EL (cell line): ENCODE measurements at places on chromosomes 6 and 20.
A peak's percentile ranks its signal among the peaks of the same experiment; 100 is the strongest.

DNA sequence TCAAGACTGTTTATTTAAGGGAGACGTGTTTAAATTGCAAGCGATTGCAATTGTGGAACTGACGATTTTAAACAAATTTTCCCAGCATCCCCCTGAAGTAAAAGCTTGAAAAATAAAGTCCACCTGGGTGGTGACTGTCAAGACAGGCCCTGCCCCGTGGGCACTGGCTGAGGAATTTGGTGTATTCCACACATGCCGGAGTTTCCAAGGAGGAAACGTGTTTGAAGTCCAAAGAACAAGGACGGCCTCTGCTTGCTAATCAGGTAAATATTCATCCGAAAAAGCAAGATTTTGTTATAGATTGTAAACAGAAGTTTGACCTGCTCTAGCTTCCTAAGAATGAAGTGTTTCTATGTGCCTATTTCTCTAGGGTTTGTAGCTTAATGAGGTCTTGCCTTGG, 505.1 kb downstream of the QKI start:
- DNase-seq = no peak

DNA sequence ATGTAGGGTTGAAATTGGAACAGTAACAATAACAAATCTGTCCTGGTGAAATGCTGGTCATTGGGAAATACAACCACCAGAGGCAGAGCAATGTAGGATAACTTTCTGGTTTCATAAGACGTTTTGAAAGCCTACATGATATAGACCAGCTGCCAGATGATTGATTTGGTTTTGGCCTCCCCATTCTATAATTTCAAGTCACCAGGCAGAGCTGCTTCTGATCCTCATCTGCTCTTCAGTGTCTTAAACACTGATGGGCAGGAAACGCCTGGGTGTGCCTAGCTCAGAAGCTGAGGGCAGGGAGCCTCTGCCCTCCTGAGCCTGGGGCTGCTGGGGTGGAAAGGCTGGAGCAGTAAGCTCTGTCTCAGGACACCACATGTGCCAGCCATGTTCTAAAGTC, 24.5 kb downstream of the DHX35 start:
- no peak for DNase-seq

GRCh38 chr20:61117725-61118124, 134.3 kb upstream of the CDH4 start:
- peak; percentile 73 for DNase-seq

DNA sequence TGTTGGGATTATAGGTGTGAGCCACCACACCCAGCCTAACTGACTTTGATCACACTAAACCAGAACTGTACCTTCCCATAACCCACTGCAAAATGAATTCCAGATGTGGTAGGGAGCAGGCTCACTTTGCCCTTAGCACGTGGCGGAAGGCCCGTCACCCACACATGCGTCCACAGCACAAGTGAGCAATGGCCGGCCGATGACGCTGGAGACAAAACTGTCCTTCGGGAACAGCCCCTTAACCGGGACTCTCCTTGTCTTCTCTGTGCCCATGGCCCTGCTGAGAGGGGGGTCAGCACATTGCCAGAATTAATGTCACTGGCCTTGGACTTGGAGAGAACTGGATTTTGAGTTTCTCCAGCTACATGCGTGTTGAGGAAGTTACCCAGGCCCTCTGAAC, 107.2 kb downstream of the TOX2 start:
- DNase-seq = no peak

GRCh38 chr6:39530201-39530759, 194.9 kb downstream of the KIF6 start:
- peak; percentile 14 for DNase-seq

DNA sequence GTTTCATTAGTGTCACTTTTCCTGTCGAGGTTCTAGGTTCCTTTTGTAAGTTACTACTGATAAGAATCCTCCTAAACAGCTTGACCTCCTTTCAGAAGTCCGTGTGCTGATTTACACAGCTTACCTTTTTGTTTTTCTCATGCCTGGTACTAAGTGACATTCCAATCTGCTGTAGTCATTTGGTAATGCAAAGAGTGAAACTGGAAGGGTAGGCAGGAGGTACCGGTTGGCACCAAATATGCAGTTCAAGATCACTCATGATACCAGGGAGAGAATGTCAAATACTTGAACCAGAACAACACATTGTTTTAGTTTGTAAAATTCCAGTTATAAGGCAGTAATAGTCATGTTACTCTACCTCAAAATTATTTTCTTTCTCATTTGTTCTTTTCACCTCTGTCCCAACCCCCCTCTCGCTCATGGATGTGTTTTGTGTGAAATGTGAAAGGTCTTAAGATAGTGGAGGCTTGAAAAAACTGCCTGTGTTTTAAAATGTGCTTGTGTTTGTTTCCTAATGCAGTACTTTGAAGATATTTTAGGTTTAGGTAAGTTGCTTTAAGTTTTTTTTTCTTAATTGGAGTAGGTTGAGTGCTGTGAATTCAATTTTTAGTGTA, 23.2 kb downstream of the AFDN start:
- DNase-seq = peak; percentile 56

- no peak for DNase-seq
Observed at GRCh38 chr6:51339728-51340127, 521.1 kb downstream of the TFAP2B start.

- peak; percentile 65 for DNase-seq
Observed at GRCh38 chr6:132715204-132715603, 1.3 kb upstream of the VNN1 start.

DNA sequence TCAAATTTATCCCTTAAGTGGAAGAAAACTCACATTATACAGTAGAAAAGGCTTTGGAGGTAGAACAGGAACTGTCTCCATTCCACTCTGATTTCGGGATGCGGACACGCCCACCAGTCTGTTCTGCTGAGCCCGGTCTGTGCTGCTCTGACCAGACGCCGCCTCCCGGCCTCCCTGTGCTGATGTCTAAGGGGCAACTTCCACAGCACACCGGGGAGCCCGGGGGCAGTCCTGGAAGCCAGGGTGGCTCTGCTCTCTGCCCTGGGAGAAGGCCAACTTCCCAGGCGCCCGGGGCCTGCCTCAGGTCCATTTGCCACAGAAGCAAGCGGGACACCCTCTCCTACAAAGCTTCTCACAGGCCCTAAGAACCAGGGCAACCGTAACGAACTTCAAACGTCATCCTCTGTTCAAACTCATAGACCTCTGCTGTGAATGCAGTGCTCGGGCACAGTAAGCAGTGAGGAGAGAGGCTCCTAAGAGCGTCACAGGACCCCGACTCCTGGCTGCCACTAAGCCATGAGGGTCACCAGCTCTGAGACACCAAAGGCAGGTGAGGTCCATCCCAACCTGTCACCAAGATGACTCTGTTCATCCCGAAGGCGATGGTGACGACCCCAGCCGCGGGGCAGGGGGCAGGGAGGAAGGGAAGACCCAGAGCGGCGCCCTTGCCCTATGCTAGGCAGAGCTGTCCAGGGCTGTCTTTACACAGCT, 5.6 kb downstream of the TAF4 start:
- DNase-seq = no peak

DNA sequence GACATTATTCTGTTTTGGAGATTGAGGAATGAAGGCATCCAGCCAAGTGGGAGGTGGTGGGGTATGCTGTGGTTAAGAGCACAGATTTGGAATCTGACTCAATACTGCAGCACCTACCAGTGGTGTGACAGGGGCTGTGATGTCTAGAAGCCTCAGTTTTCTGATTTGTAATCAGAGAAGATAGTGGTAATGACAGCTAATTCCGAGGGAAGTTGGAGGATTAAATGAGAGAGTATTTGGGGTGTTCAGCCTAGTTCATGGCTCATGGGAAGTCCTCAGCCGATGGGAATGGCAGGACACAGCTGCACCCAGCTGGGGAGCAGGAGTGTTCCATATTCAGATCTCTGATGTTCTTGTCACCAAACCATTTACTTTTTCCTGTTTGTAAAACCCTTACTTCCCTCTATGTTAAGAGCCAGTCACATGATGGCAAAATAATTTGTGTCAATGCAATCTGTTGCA, 9.3 kb downstream of the SLC9A8 start:
- DNase-seq = peak; percentile 68

DNA sequence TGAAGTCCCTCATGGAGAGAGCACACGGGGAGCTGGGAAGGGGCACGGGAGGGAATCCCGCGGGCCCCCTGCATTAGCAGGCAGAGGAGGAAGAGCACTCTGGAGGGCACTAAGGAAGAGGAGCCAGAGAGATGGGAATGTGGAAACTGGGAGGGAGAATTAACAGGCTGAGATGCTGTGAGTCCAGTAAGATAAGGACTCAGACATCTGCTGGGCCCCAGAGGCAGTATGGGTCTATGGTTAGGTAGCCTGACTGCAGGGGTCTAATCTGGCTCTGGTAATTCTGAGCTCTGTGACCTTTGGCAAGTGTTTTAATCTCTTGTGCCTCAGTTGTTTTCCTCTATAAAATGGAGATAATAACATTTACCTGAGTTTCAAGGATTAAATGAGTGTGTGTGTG, 15.7 kb upstream of the SRSF3 start:
- no peak for DNase-seq

- DNase-seq = no peak
Observed at GRCh38 chr6:147826698-147827097, 318.2 kb downstream of the SAMD5 start.

GRCh38 chr6:74578339-74578738, 627.5 kb downstream of the COL12A1 start:
- DNase-seq = peak; percentile 49

GRCh38 chr20:16378712-16379370, 194.4 kb downstream of the KIF16B start:
- no peak for DNase-seq

DNA sequence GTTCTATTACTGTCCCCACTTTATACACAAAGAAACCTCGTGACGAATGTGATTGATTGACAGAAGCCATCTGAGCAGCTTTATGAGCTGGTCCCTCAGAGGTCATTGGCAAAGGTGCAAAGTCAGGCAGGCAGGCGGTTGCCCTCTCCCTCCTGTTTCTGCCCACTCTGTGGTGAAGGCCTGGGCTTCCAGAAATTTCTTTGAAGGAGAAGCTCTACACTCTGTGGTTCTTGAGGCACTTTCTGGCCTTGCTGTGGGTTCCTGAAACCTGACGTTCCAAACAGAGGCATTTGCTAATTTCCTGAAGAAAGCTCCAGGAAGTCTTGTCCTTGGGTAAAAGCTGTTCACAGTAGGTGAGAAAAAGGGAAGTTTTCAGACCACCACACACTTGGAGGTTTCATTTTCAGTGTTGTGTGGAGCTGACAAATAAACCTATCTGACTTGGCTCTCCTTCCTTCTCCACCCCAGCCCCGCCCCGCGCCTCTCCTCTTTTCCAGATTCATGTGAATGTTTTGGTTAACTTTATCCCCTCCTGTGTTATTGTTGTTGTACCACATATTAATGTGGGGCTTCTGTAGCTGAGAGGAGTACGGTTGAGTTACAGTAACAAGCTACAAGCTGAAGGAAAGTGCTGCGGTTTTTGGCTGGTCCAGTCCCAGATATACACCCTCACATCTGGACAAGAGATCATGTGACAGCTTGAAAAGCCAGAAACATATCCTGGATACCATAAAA, 274.1 kb downstream of the CLIC5 start:
- no peak for DNase-seq

- no peak for DNase-seq
Observed at GRCh38 chr20:37699202-37699601, 5.4 kb downstream of the CTNNBL1 start.

DNA sequence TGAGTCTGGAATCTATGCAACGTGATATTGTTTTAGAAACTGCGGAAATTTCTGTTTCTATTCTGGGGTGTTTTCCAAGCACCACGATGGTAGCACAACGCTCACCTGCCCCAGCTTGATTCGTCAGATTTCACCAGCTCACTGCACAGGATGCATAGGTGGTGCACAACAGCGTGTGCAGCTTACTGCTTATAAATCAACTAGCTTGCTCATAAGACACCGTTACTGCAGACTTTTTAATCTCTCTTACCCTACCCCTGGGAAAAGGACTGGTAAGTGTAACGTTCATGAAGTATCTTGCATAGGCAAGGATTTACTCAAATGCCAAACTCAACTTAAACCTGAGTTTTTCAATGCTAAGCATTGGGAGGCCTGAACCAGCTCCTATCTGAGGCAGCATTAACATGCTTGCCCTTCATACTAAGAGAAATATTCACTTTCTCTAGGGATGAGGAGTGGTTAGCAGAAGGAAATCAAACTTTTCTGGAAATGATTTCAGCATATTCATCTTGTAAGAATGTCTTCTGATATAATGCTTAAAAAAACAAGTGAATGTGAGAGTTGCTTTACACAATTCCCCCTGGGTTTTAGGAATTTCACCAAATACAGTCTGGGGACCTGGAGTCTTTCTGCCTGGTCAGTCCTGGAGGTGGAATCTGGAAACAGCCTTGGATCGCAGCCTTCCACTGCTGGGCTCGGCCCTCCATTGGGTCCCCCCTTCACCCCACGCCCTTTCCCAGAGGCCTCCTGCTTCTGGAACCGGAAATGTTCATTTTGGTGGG, 100.6 kb downstream of the DACT2 start:
- DNase-seq = no peak

DNA sequence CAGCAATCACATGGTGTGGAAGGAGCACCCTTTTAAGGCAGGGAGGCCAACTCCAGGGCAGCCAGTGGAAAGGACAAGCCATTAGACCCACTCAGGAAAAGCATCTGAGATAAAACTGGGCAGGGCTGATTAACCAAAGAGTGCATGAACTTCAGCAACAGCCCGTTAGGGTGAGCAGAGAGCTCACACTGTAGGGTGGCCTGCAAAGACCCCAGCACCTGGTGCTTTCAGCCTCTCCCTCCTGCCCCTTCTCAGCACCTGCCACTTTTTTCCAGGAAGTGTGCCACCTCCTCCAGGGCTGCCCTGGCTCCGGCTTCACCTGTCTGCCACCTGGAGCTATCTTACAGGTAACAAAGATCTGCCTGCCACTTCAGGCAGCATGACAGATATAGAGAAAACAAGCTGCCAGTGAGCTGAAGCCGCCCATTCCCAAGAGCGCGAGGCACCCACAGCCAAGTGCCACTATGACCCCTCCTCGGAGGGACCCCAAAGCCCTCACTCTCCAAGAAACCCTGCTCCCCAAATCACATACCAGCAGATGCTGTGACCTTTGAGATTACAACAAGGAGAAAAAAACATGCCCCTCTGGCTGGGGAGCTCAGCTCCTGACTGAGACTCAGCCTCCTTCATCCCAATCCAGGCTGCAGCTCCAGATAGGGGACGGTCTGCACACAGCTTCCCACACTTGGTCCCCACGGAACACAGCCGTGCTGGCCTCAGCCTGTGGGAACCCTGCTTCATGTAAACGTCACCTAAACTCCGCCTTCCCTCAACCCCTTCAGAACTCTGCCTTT, 71.2 kb downstream of the ABHD12 start:
- DNase-seq = no peak
